Stomach (tissue), 19 donors: ENCODE measurements at places on chromosomes 2 and 18.

DNA sequence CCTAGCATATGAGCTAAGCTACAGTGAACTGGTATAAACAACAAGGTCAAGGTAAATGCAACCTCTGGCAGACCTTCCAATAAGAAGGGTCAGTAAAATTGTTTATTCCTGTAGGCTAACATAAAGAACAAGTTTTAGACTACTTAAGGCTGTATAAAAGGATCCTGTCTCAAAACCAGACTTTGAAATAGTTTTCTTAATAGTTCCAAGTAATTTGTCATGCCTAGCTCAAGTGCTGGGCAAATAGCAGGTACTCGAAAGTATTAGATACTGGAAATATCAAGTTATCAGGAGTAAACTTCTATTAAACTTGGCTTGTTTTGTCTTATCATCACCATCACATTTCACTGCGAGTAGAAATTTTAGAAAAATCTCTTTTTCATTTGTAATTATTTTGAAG, 895.2 kb downstream of the CPS1 start:
- H3K27ac ChIP-seq, result no peak overlapping the region
- no peaks in the 10 kb centered on the region for H3K4me1 ChIP-seq
- DNase-seq, result no peak
- no peak overlapping the region for H3K4me3 ChIP-seq

DNA sequence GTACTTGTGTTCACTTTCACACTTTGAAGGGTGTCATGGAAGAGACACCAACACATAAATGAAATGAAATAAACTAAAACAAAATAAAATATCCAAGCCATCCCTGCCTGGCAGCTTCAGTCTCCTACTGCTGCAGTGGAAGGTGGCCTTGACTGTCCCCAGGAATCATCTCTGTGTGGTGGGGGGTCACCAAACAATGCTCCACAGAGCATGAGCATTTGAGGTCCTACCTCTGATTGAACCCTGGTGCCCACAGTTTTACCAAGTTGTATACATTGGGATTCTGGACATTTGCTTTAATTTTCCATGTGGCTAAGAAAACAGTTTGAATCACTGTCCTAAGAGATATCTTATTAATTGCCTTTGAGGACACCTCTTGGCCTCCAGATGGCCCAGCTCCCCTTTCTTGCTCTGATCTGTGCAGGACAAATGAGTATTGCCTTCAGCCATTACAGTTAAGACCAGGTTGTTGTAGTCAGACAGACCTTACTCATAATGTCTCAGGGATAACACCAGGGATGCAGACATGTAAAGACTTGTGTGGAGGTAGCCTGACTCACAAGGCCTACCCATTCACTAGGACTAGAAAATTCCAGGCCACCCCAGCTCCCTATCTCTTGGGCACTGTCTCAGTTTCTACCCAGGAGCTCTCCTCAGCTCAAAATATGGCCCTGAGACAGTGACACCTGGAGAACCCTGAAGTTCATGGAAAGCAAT, 195.0 kb downstream of the MYCN start:
- H3K27ac ChIP-seq, result no peak overlapping the region
- no peaks in the 10 kb centered on the region for H3K36me3 ChIP-seq
- DNase-seq, result no peak
- H3K27me3 ChIP-seq, result no peaks in the 10 kb centered on the region
- H3K4me3 ChIP-seq, result no peak overlapping the region

GRCh38 chr2:192544371-192544955, 349.7 kb upstream of the TMEFF2 start:
- H3K4me3 ChIP-seq, result no peak overlapping the region
- no peaks in the 10 kb centered on the region for H3K36me3 ChIP-seq
- H3K27ac ChIP-seq, result no peak overlapping the region
- H3K4me1 ChIP-seq, result no peaks in the 10 kb centered on the region
- no peaks in the 10 kb centered on the region for H3K27me3 ChIP-seq

DNA sequence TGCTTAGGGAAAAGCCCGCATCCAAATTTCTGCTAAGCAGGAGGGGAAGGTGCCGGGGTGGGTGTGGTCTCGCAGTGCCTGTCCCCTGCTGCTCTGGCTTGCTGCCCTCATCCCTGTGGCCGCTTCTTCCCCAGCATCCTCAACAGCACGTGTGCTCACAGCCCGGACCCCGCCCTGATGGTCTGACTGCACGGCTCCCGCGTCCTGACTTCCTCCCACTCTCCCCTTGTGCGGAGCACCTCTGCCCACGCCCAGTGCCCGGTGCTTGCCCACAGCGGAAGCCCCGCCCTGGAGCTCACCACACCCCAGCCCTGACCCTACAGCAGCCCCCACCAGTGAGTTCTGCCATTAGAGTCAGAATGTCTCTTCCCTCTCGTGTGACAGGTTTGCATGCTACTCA, 277.9 kb downstream of the NDUFA10 start:
- peaks cover 12% of the 10 kb centered on the region for H3K4me1 ChIP-seq
- H3K27ac ChIP-seq, result no peak overlapping the region
- H3K4me3 ChIP-seq, result no peak overlapping the region
- H3K27me3 ChIP-seq, result peaks cover 56% of the 10 kb centered on the region

GRCh38 chr2:166388481-166389070, 12.8 kb upstream of the SCN9A start:
- H3K4me3 ChIP-seq, result no peak overlapping the region
- no peak overlapping the region for H3K27ac ChIP-seq
- peak; percentile 41 for DNase-seq
- H3K27me3 ChIP-seq, result no peaks in the 10 kb centered on the region
- H3K36me3 ChIP-seq, result no peaks in the 10 kb centered on the region

GRCh38 chr2:161133366-161133765, 26.9 kb upstream of the TANK start:
- no peak overlapping the region for H3K27ac ChIP-seq
- H3K4me1 ChIP-seq, result peaks cover 7% of the 10 kb centered on the region
- DNase-seq, result no peak

- no peaks in the 10 kb centered on the region for H3K36me3 ChIP-seq
- H3K27ac ChIP-seq, result no peak overlapping the region
- DNase-seq, result no peak
- H3K27me3 ChIP-seq, result no peaks in the 10 kb centered on the region
- H3K4me1 ChIP-seq, result no peaks in the 10 kb centered on the region
- no peak overlapping the region for H3K4me3 ChIP-seq
Measured at GRCh38 chr2:65880436-65880835, 448.0 kb upstream of the SPRED2 start.

- no peaks in the 10 kb centered on the region for H3K36me3 ChIP-seq
- peak overlapping the region; percentile 4 for H3K27ac ChIP-seq
- DNase-seq, result peak; percentile 64
- H3K4me1 ChIP-seq, result no peaks in the 10 kb centered on the region
- H3K4me3 ChIP-seq, result no peak overlapping the region
Measured at GRCh38 chr2:238784671-238785527, 63.0 kb upstream of the TWIST2 start.

DNA sequence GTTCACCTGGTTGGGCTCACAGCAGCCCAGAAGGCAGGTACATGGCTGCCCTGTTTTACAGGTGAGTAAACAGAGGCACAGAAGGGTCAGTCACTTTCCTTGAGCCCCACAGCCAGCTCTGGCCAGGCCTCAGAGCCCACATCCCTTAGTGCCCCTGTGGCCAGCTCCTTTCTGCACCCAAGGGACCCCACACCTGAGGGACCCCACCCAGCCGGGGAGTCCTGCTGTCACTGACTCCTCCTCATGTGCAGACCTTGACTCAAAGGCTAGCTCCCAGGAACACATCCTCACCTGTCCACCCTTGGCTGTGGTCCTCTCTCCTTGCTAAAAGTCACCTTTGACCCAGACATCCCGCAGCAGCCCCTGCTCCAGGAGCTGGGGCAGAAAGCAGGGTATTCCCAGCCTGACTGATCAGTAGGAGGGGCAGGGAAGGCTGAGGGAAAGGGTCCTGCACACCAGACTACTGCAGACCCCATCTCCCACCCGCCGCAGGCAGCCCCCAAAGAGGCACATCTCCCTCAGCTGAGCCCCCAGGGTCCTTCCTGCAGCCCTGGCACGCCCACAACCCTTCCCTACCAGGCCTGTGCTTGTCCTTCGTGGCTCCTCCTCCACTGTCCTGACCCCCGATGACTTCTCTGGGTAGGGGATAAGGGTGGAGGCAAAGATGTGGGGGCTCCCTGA, 9.8 kb upstream of the ARHGEF4 start:
- H3K27me3 ChIP-seq, result no peaks in the 10 kb centered on the region
- no peaks in the 10 kb centered on the region for H3K4me1 ChIP-seq
- no peaks in the 10 kb centered on the region for H3K36me3 ChIP-seq
- no peak for DNase-seq
- H3K27ac ChIP-seq, result no peak overlapping the region

- no peaks in the 10 kb centered on the region for H3K27me3 ChIP-seq
- DNase-seq, result peak; percentile 72
- H3K36me3 ChIP-seq, result no peaks in the 10 kb centered on the region
- H3K4me1 ChIP-seq, result no peaks in the 10 kb centered on the region
Measured at GRCh38 chr2:191499874-191500565, 177.9 kb upstream of the NABP1 start.

DNA sequence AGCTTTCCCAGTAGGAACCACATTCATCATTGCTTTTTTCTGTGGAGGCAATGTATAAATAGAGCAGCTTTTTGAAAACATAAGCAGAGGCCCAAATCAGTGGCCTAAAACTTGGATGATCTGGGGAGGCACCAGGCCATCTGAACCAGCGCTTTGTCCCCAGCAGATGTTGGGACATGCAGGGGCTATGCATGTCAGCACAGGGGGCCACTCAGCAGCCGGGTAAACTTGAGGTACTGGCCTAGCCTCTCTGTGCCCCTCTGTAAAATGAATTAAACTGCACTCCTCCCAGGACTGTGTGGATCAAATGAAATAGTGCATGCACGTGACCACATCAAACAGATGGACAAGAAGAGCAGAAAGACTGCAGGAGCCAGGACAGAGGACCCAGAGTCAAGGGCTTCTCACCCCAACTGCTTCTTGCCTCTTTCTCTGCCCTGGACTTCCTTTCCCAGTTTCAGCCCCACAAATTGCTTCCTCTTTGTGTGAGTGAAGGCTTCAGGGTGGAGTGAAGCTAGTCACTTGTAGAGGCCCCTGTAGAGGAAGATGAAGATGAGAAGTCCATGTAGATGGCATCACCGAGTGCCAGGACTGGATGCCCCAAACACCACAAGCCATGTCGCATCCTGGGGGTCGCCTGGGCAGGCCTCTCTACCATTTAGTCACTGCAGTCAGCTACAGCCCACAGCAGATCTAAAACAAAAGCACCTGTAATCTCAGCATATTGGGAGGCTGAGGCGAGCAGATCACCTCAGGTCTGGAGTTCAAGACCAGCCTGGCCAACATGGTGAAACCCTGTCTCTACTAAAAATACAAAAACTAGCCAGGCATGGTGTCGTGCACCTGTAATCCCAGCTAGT, 53.2 kb downstream of the IMPA2 start:
- H3K4me3 ChIP-seq, result no peak overlapping the region
- no peak overlapping the region for H3K27ac ChIP-seq
- peaks cover 34% of the 10 kb centered on the region for H3K36me3 ChIP-seq
- no peak for DNase-seq

DNA sequence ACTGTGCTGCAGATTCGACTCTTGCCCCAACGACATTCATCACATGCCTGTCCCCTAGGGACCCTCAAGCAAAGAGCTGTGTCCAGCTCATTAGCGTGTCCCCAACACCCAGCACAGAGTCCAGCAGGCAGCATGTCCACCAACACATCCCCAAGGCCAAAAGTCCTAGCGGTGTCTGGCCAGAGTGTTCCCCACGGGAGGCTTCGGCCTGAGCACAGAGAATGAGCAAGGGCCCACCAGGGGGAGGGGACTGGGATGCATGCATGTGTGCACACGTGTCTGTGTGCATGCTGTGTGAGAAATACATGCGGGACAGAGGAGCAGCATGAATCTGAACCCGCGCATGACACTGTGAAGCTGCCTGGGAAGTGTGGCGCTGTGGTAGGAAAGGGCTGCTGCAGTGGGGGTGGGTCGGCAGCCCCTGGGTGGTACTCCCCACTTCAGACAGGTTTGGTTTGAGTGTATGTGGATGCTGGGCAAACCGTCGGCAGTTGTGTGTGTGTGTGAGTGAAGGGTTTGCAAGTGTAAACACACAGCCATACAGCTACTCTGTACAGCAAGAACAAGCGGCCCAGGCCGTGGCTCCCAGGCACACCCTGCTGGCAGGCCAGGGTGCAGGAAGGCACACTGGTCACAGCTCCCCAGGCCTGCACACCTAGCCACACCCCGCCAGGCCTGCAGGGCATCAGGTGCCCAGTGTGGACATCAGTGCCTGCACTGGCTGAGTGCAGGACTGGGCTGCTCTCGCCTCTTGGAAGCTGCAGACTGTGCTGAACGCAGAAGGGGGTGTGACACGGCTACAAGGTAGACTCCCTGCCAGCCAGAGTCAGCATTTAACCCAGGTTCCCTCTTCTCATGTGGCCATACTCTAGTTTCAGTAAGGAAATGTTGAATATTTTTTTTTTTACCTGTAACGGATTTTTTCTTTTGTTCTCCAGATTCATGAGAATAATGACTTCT, 19.5 kb upstream of the HES6 start:
- H3K36me3 ChIP-seq, result peaks cover 92% of the 10 kb centered on the region
- peaks cover 17% of the 10 kb centered on the region for H3K4me1 ChIP-seq
- no peak overlapping the region for H3K4me3 ChIP-seq

GRCh38 chr2:136487421-136487820, 277.9 kb upstream of the THSD7B start:
- no peak for DNase-seq
- H3K4me1 ChIP-seq, result no peaks in the 10 kb centered on the region
- no peaks in the 10 kb centered on the region for H3K36me3 ChIP-seq
- no peak overlapping the region for H3K4me3 ChIP-seq
- no peaks in the 10 kb centered on the region for H3K27me3 ChIP-seq

- H3K27ac ChIP-seq, result no peak overlapping the region
- H3K4me1 ChIP-seq, result peaks cover 2% of the 10 kb centered on the region
- no peaks in the 10 kb centered on the region for H3K27me3 ChIP-seq
- no peak overlapping the region for H3K4me3 ChIP-seq
- no peaks in the 10 kb centered on the region for H3K36me3 ChIP-seq
Measured at GRCh38 chr2:169709981-169710380, 15.7 kb downstream of the PHOSPHO2 start.

- no peaks in the 10 kb centered on the region for H3K4me1 ChIP-seq
- no peak overlapping the region for H3K27ac ChIP-seq
- DNase-seq, result no peak
- H3K36me3 ChIP-seq, result no peaks in the 10 kb centered on the region
Measured at GRCh38 chr18:28078298-28078697, 98.6 kb downstream of the CDH2 start.

GRCh38 chr2:235576337-235576910, 82.6 kb downstream of the AGAP1 start:
- no peak overlapping the region for H3K4me3 ChIP-seq
- no peaks in the 10 kb centered on the region for H3K36me3 ChIP-seq
- peaks cover 35% of the 10 kb centered on the region for H3K4me1 ChIP-seq
- H3K27ac ChIP-seq, result no peak overlapping the region

GRCh38 chr2:36582538-36582937, 15.4 kb downstream of the FEZ2 start:
- H3K27ac ChIP-seq, result no peak overlapping the region
- H3K4me3 ChIP-seq, result no peak overlapping the region
- no peak for DNase-seq
- H3K4me1 ChIP-seq, result peaks cover 6% of the 10 kb centered on the region

DNA sequence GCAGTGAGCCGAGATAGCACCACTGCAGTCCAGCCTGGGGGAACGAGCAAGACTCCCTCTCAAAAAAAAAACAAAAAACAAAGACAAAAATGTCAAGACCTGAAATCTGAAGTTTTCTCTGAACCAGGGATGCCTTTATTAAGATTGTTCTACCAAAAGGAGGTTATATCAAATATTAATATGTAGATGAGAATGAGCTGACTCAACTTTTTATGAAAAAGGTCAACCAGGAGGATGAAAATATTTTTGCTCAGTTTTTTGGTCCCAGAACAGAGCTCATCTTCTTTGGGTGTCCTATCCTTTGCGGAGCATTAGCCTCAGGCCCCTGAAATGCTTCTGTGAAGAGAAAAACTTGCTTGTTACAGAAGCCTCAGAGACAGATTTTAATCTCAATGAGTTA, 44.0 kb downstream of the NEMP2 start:
- peaks cover 24% of the 10 kb centered on the region for H3K4me1 ChIP-seq
- no peak for DNase-seq
- H3K27ac ChIP-seq, result no peak overlapping the region
- H3K27me3 ChIP-seq, result no peaks in the 10 kb centered on the region
- peaks cover 46% of the 10 kb centered on the region for H3K36me3 ChIP-seq
- no peak overlapping the region for H3K4me3 ChIP-seq
